HFF-Myc (cell line): ENCODE measurements at places on chromosomes 1 and 21.
A peak's percentile ranks its signal among the peaks of the same experiment; 100 is the strongest.

GRCh38 chr21:14271053-14271452, 55.1 kb downstream of the RBM11 start:
- no peak for DNase-seq

DNA sequence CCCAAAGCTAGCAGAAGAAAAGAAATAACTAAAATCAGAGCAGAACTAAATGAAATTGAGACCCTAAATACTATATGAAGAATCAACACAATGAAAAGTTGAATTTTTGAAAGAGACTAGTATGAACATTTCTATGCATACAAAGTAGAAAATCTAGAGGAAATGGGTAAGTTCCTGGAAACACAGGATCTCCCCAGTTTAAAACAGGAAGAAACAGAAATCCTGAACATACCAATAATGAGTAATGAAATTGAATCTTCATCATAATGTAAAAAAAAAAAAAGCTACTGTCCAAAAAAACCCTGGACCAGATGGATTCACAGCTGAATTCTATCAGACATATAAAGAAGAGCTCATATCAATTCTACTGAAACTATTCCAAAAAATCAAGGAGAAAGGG, 233.5 kb downstream of the PLPP3 start:
- no peak for DNase-seq

- no peak for DNase-seq
These were observed 31.0 kb downstream of the KIF21B start for GRCh38 chr1:200992382-200993048.

DNA sequence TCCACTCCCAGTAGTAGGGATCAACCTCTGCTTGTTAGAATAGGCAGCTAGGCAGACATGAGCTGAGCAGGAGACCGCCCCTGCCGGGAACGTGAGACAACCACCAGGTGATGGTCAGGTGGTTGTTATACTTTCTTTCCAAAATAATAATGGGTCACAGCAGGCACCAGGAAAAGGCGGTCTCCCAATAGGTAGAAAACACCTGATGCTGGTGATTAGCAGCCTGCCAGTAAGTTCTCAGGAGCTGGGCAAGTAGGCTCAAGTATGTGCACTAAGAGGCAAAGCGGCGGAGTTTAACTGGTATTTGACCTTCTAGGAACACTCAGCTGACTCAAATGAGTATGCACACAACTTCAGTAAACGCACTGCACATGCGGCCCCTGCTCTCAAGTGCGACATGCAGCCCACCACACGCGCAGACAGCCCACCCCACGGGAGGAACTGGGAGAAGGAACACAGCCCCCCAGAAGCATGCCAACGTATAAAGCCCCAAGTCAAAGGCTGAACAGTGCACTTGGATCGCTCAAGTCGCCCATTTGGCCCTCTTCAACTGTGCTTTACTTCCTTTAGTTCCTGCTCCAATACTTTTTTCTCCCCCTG, 80.0 kb downstream of the DESI2 start:
- DNase-seq = no peak

DNA sequence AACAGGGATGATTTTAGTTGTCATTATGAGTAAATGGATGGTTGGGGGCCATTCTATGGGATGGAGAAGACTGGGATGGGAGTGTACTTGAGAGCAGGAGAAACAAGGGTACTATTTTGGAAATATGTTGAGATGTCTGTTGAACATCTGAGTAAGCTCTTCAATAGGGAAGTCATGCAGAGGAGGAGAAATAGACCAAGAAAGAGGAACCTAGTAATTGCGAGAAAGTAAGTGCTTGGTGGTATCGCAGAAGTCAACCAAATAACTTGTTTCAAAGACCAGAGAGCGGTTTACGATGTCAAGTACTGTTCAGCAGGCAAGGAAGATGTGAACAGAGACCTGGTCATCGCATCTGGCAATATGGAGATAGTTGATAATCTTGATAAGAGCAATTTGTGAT, 22.4 kb upstream of the CHRM3 start:
- DNase-seq = no peak

DNA sequence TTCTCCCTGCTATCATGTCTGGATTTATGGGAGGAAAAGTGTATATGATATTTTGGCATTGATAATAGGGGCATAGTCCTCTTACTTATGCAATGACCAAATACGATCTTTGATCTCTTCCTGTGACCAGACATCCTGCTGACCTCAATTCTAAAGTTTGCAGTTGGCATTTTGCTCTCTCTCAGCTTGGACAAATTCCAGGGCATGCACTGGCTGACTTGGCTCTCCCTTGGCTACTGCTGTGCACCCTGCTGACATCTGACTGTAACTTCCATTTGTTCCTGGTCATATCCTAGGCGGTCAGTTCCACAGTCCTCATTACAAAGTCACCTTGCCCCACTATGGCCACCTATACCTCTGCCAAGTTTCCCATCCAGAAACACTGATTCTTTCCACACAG, 380.7 kb upstream of the NR5A2 start:
- DNase-seq = no peak

GRCh38 chr1:186492531-186493291, 31.8 kb upstream of the PDC start:
- no peak for DNase-seq

DNA sequence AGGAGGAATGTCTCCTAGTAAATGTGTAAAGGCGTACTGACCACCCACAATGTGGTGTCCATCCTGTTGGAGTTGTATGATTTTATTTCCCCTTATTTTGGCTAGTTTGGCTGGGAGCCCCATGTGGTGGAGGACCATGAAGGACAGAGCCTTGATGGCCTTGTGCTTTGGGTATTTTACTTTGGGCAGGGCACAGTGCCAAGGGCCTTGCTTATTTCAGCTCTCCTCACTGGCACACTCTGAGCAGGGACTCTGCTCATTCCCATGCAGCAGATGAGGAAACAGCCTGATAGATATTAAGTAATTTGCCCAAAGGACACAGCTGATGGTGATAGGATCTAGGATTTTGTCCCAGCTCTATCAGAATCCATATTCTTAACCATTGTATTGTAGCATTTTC, 50.2 kb downstream of the SMYD2 start:
- DNase-seq = no peak

DNA sequence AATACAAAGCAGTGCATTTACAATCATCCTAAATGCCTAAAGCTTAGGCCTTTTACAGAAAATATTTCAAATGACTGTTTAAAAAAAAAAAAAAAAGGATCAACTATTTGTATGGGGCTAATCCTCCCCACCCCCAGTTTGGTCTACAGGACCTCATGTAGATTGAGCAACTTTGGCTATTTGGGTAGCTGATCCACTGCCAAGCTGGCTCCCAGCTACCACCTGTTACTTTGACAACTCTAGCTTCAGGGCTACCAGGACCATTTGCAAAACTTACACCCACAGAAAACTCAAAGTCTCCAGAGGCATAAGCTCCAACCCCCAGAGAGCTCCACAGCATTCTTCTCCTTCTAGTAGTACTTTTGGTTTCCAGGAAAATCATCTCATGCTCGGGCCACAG, 29.4 kb downstream of the JAK1 start:
- DNase-seq = no peak

- no peak for DNase-seq
These were observed 1.3 kb downstream of the PLD5 start for GRCh38 chr1:242522996-242523718.

DNA sequence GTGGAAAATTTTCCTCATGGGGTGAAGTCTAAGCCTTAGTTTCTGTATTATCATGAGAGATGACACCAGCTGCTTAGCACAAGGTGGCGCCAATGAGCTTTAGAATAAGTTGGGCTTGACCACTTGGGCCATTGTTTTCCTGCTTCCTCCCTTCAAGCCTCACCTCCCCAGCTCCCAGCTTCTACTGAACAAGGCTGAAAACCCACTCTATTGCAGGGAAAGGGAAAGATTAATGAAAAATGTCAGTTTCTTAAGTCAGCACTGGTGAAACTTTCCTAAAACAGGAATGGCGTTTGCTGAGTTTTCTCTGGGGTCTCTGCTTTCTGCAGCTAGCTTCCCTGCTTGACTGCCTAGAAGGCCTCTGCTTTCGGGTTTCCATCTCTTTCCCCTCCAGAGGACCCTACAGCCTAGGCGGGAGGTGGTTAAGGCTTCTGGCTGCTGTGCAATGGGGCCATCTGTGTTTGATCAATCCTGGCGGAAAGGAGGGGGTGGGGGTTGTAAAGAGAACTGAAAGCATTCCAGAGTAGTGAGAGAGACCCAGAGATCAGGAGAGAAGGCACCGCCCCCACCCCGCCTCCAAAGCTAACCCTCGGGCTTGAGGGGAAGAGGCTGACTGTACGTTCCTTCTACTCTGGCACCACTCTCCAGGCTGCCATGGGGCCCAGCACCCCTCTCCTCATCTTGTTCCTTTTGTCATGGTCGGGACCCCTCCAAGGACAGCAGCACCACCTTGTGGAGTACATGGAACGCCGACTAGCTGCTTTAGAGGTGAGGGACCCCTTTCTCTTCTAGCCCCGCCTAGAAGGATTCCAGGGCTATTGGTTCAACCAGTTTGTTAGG, at the start of gene OLFML3:
TSS of gene OLFML3 (plus strand) at position 612 of the 840 bp plus-strand sequence. CDS start at position 655, 43 bp downstream.
- peak; percentile 93 for DNase-seq

- no peak for DNase-seq
These were observed 7.0 kb downstream of the ERI3 start for GRCh38 chr1:44348061-44348485.

DNA sequence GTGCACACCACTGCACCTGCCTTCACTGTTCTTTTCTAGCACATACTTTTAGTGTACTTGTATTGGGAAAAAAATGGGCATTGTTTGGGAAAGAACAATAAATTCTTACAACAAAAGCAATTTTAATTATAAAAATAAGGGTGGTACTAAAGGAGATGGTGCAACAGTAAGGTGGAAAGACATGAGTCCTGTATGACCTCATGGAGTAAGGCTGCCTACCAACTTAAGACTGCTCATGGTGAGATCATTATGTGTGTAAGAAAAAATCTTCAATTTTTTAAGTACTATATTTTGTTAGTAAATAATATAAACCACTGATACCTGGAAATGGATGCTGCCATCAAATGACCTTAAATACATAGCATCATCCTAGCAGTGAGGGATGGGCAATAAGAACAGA, 29.6 kb upstream of the PHGDH start:
- DNase-seq = no peak

GRCh38 chr1:165525708-165526107, 18.1 kb upstream of the LRRC52 start:
- DNase-seq = no peak

DNA sequence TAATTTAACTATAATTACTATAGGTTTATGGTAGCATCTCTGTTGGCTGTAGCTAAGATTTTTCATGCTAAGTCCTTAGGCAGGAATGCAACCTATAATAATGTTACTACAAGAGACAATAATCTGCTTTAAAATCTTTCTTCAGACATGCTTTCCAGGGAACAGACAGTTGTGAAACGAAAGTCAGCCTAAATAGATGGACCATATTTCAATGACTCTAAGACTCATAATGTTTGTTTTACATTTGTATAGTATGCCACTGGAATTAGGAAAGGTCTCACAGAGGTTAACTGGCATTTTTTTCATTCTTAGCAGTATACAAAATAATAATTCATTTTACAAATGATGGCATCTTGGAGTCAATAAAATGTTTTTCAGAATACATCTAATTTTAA, 8.1 kb downstream of the RERE start:
- no peak for DNase-seq

- no peak for DNase-seq
These were observed 136.1 kb downstream of the KIF26B start for GRCh38 chr1:245290836-245291235.

- no peak for DNase-seq
These were observed 145.2 kb downstream of the TNR start for GRCh38 chr1:175597969-175598765.

DNA sequence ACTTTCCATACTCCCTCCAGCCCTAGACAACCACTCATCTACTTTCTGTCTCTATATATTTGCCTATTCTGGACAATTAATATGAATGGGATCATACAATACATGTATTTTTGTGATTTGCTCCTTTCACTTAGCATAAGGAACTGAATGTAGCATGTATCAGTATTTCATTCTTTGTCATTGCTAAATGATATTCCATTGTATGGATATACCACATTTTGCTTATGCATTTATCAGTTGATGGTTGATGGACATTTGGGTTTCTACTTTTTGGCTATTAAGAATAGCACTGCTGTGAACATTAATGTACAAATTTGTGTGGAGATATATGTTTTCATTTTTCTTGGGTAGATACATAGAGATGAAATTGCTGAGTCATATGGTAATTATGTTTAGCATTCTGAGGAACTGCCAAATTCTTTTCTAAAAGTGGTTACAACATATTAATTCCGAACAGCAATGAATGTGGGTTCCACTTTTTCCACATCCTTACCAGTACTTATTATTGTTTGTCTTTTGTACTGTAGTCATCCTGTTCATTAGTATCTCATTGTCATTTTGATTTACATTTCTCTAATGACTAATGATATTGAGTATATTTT, 121.0 kb downstream of the LRRC40 start:
- DNase-seq = no peak

DNA sequence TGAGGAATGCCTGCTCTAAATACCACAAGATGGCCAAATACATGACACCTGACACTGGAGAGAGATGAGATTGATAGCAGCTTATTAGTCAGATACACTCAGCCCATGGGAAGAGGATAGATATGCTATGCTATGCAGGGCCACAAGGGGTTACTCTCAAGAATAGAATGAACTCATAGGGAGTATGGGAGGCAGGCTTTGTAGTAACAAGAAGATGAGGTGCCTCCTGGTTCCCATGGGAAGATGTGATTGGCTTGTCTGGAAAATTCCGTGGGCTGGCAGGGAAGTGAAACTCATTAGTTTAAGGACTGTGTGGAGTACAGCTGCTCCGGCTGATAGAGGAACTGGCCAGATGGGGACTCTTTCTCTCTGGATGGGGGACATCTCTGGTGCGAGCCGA, 16.5 kb downstream of the CCDC30 start:
- no peak for DNase-seq

GRCh38 chr1:233907151-233907550, 2.7 kb downstream of the SLC35F3 start:
- DNase-seq = no peak

GRCh38 chr1:192435704-192436103, 118.9 kb downstream of the RGS21 start:
- no peak for DNase-seq

DNA sequence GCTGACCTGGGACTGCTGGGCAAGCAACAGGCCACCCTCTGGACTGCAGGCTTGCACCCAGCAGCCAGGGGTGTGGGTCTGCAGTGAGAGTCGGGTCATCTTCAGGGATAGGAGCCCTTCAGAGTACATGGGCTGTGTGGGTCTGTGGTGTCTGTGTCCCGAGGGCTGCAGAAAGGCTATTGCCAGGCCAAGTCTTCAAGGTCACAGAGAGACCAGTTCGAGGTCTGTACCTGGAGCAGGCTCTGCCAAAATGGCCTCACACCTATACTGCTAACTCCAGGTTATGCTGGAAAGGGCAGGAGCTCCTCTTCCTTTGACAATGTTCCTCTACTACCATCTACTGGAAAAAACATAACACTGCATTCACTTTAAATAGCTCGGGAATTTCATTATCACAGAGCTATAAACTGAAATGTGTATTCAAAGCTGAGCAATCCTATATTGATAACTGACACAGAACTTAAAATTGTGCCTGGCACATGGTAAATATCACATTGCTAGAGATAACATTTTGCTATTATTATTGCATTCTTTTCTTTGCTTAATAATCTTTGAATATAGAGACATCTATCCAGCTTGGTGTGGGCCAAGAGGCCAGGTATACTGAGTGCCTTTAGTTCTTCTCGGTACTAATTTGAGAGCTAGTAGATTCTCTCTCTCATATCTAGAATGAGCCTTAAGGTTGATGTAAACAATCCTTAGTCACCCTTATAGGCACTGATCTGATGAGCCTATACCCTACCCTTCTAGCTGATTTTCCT, 6.9 kb upstream of the DNAH14 start:
- no peak for DNase-seq

- DNase-seq = peak; percentile 87
These were observed 65.5 kb downstream of the UBE2U start for GRCh38 chr1:64268653-64269557.

- no peak for DNase-seq
These were observed 6.7 kb downstream of the ZNF648 start for GRCh38 chr1:182054698-182055326.
